Fibroblast of lung (primary cell): ENCODE measurements at places on chromosomes 7 and 10. TPM values are rescaled to one million over a fixed set of nuclear protein-coding genes. Genes with fewer than 3 reads are reported as not detected.

Gene IQUB
- 0.77 and 0.83 TPM in 2 replicates for total RNA-seq

DNA sequence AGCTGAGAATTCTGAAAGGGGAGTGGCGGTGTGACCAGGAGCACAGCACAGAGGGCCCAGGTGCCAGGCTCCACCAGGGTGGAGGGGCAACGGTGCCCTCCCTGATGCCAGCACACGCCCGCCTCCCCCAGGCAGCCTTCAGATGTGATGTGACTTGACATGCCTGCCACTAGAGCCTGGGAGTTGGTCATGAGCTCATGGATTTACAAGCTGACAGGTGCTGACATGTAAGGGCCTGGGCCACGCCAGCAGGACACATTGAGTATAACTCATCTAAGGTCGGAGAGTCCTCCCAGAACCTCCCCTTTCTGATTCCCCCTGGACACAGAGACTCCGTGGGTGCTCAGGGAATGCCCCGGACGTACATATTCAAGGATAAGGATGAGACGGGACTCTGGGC lies 74.2 kb downstream of the LSM5 start:
- DNase-seq: no peak

- DNase-seq: peak; percentile 4
Observed at GRCh38 chr7:122628651-122629411, 70.1 kb downstream of the RNF133 start.

GRCh38 chr10:14570800-14571199 lies 203.9 kb downstream of the FAM107B start:
- DNase-seq: no peak

DNA sequence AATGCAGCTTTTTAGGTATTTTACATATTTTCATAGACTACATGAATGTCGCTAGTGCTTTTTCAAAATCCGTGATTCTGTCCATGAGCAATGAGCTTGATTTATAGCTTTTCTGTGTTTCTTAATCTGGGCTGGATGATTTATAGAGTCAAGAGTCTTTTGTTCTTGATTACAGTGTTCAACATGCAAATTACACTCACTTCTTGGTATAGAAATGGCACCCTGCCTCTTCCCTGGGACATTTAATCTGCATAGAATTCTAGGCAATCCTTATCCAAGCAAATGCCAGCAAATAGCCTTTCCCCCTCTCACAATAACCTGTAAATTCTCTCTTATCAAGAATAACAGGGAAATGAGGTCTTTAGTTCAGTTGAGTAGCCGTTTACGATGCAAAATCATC lies 246.2 kb upstream of the SEMA3C start:
- DNase-seq: no peak
